Myometrial cell (primary cell): ENCODE measurements at places on chromosomes 2 and 18. TPM values are rescaled to one million over a fixed set of nuclear protein-coding genes. Genes with fewer than 3 reads are reported as not detected.

Gene METTL21A
- total RNA-seq, result 8.9 and 19.0 TPM in 2 replicates

Gene RBMS1
- total RNA-seq, result 33.4 and 35.4 TPM in 2 replicates

Gene SCN9A
- 15.0 and 15.2 TPM in 2 replicates for total RNA-seq

Gene TNFAIP6
- total RNA-seq, result 56.5 and 64.5 TPM in 2 replicates

Gene FAM124B
- total RNA-seq, result not detected in 2 replicates

Gene PIEZO2
- total RNA-seq, result not detected in 2 replicates
